ENCODE measurements at places on chromosomes 2 and 18.

- DNase-seq, result no peak
Observed at GRCh38 chr2:174600349-174600748, 2.7 kb upstream of the WIPF1 start.

- no peak for DNase-seq
Observed at GRCh38 chr2:3105814-3106569, 271.6 kb downstream of the EIPR1 start.

- no peak for DNase-seq
Observed at GRCh38 chr2:47720036-47720435, 62.9 kb upstream of the MSH6 start.

GRCh38 chr2:9215680-9216079 lies 9.1 kb downstream of the ASAP2 start:
- DNase-seq, result no peak

GRCh38 chr2:79972661-79973060 lies 331.9 kb downstream of the LRRTM1 start:
- no peak for DNase-seq

GRCh38 chr18:55781481-55781957 lies 193.5 kb upstream of the TCF4 start:
- DNase-seq, result no peak

DNA sequence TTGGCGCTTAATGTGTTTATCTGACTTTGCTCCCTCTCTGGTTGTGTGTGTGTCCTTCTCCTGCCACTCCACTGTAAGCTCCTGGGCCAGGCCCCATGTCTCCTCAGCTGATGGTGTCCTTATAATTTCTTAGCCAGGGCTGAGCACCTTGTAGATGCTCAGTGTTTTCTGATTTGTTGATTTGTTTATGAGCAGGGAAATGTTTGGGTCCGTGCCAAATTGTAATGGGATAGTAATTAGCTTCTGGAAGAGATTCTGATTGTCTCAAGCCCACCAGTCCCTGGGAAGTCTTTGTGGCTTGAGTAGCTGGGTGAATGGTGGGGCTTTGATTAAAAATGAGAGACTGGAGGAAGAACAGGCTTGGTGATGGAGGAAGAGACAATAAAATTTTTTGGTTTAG lies 270.5 kb downstream of the MYCN start:
- no peak for DNase-seq

- no peak for DNase-seq
Observed at GRCh38 chr2:235320326-235320725, 173.5 kb upstream of the AGAP1 start.

DNA sequence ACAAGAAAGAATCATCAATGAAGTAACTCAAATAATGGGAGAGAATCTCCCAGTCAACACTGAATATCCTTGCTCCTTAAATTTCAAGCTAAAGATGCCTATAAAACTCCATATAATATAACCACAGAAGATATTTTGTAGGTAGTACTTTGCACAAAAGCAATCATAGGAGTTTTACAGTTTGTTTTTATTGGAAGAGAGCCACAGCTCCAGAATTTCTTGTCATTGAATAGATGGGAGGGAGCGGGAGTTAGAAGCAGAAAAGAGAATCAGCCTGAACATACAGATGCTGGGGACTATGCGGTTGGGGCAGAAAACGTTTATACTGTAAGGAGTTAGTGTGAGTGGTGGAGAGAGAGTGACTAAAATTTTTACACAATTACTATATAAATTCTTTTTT lies 18.3 kb upstream of the SMAD4 start:
- no peak for DNase-seq

- no peak for DNase-seq
Observed at GRCh38 chr2:139031722-139032121, 251.5 kb upstream of the NXPH2 start.

DNA sequence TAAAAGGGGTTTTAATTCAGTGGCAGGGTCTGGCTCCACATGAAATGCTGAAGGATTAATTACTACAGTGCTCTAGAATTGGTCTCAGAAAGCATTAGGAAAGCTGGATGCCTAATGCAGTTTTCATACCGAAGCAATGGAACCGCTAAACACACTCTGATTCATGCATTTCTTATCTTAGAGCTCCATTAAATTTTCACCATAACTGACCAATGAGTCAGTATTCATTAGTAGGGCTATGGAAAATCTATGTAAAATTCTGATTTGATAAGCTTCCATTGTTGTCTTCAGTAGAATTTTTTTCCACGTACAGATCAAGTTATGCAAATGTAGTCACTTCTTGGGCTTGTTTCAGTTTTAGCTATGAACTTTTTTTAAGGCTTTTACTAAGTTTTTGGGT lies 359.9 kb downstream of the ARHGAP15 start:
- DNase-seq, result no peak

GRCh38 chr2:22737144-22737543 lies 647.8 kb upstream of the KLHL29 start:
- DNase-seq, result no peak

- DNase-seq, result no peak
Observed at GRCh38 chr18:11844436-11844835, 6.8 kb upstream of the CHMP1B start.
